CD4-positive, alpha-beta T cell (primary cell): ENCODE measurements at places on chromosomes 13 and 19. TPM values are rescaled to one million over a fixed set of nuclear protein-coding genes. Genes with fewer than 3 reads are reported as not detected.

GRCh38 chr19:1234955-1235380 lies 2.8 kb downstream of the CBARP start:
- no peak overlapping the region for H3K27ac ChIP-seq
- peaks cover 31% of the 10 kb centered on the region for H3K4me1 ChIP-seq
- no peaks in the 10 kb centered on the region for H3K36me3 ChIP-seq
- no peak overlapping the region for H3K4me3 ChIP-seq
- DNase-seq, result no peak

DNA sequence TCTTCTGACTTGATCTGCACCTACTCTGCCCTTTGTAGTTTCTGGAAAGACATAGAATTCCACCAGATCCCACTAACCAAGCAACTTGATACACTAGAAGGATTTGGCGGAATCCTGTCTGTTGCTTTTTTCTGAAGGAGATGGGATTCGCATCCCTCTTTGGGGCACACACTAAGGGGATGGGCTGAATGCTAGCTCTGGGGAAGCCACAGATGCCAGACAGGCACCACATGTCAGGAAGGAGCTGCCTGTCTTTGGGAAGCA lies 52.1 kb downstream of the SERP2 start:
- no peak overlapping the region for H3K27ac ChIP-seq
- H3K4me1 ChIP-seq, result no peaks in the 10 kb centered on the region
- H3K4me3 ChIP-seq, result no peak overlapping the region
- no peaks in the 10 kb centered on the region for H3K27me3 ChIP-seq
- no peak for DNase-seq

GRCh38 chr13:42215578-42216421 lies 56.2 kb upstream of the AKAP11 start:
- H3K27me3 ChIP-seq, result no peaks in the 10 kb centered on the region
- no peaks in the 10 kb centered on the region for H3K4me1 ChIP-seq
- H3K4me3 ChIP-seq, result no peak overlapping the region

DNA sequence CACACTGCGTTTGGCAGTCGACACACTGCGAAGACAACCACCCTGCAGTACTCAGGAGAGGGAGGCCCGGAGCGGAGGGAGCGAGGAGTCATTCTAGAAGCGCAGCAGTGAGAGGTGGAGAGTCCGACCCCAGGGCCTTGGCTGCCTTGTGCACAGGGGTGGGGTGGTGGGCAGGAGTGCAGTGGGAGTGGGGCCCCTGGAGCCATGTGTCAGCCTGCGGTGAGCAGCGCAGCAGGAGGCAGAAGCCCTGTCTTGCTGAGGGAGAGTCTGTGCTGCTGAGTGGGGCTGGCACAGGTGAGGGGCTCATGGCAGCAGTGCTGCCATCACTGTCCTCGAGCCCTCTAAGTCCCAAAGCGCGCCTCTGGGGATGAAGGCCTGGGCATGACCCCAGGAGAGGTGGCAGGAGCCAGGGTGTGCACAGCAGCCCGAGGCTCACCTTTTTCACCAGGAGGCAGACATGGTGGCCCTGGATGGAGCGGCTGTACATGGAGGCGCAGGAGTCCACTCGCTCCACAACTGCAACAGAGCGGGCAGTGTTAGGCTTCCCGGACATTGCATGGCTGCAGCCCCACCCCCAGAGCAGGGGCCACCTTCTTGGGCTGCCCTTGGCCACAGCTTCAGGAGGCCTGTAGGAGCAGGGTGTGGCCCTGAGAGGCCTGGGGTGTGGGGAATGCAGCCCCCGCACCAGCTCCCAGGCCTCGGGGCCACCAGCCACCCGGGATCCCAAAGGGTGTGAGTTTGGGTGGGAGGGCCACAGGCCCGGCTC lies 11.7 kb downstream of the IZUMO4 start:
- peaks cover 11% of the 10 kb centered on the region for H3K4me1 ChIP-seq
- H3K27me3 ChIP-seq, result no peaks in the 10 kb centered on the region
- H3K27ac ChIP-seq, result no peak overlapping the region
- peaks cover 87% of the 10 kb centered on the region for H3K36me3 ChIP-seq

Gene PEAK3
- not detected for total RNA-seq

Gene ALOX5AP
- total RNA-seq, result 19.0 TPM

DNA sequence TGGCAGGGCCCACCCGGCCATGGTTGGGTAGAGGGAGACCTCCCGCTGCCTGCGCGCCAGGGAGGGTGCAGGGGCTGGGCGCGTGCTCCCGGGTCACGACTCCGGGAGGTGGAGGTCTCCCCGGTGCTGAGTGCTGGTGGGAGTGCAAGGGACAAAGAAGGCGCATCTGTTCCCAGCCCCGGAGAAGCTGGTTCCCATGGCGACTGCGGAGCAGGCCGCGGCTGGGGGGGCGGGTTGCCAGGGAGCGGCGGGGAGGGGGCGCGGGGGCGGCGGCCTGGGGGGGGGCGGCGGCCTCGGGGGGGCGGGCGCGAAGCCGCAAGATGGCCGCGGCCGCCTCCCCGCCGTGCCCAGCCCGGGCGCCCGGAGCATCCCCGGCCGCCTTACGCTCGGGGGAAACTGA lies 1.2 kb downstream of the CBARP start:
- no peak overlapping the region for H3K4me3 ChIP-seq
- no peak for DNase-seq
- peaks cover 45% of the 10 kb centered on the region for H3K4me1 ChIP-seq
- no peaks in the 10 kb centered on the region for H3K36me3 ChIP-seq
- no peak overlapping the region for H3K27ac ChIP-seq
- H3K27me3 ChIP-seq, result peaks cover 6% of the 10 kb centered on the region

GRCh38 chr19:19083413-19084178 lies 19.8 kb downstream of the SLC25A42 start:
- H3K27ac ChIP-seq, result no peak overlapping the region
- no peaks in the 10 kb centered on the region for H3K27me3 ChIP-seq
- DNase-seq, result no peak

DNA sequence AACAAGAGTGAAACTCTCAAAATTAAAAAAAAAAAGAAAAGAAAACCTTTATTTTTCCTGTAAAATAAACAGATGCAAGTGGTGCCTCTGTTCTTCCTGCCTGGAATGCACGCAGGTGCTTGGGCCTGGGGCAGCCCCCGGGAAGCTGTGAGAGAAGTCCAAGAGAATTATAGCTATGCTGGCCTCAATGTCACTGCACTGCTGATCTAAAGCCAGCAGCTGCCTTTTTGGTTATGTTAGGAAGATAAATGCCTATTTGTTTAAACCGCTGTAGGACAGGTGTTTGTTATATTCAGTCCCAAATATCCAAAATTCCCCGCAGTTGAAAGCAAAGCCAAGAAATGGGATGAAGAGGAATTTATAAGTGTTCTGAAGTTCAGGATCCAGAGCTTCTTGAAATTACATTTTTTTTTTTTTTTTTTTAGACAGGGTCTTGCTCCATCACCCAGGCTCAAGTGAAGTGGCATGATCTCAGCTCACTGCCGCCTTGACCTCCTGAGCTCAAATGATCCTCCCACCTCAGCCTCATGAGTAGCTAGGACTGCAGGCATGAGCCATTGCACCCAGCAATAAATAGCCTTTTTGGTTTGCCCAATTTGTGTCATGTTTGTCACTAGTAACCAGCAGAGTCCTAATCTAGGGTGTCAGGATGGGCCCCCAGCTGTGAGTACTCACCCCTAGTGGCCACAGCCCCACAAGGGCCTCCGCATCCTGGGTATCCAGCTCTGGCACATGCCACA lies 2.2 kb downstream of the RINL start:
- H3K27ac ChIP-seq, result no peak overlapping the region
- H3K4me1 ChIP-seq, result peaks cover 52% of the 10 kb centered on the region
- H3K36me3 ChIP-seq, result peaks cover 30% of the 10 kb centered on the region
- no peak overlapping the region for H3K4me3 ChIP-seq
- no peak for DNase-seq
- H3K27me3 ChIP-seq, result no peaks in the 10 kb centered on the region

DNA sequence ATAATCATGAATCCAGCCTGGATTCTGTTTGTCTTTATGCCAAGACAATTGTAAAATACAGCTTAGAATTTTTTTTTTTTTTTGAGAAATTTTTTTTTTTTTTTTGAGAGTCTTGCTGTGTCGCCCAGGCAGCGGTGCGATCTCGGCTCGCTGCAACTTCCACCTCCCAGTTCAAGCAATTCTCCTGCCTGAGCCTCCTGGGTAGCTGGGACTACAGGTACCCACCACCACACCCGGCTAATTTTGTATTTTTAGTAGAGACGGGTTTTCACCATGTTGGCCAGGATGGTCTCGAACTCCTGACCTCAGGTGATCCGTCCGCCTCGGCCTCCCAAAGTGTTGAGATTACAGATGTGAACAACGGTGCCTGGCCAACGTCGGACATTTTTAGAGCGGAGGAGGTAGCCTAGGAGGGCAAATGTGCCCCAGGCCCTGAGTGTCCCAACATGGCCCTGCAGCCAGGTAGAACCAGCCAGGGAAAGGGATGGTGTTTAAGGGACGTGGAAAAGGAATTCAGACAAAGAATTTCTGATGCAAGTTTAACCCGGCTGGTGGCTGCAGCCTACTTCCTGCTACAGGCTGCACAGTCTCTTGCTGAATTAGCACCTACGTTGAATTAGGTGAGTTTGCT lies 89.8 kb downstream of the GNG7 start:
- DNase-seq, result no peak
- peaks cover 55% of the 10 kb centered on the region for H3K4me1 ChIP-seq
- H3K27ac ChIP-seq, result no peak overlapping the region
- no peak overlapping the region for H3K4me3 ChIP-seq

- no peaks in the 10 kb centered on the region for H3K36me3 ChIP-seq
- H3K27me3 ChIP-seq, result no peaks in the 10 kb centered on the region
- no peak for DNase-seq
- H3K4me1 ChIP-seq, result peaks cover 7% of the 10 kb centered on the region
- H3K27ac ChIP-seq, result no peak overlapping the region
- H3K4me3 ChIP-seq, result no peak overlapping the region
Measured at GRCh38 chr13:94234738-94235137, 244.7 kb downstream of the DCT start.

Gene ZNF285
- total RNA-seq, result 0.16 TPM

Gene NUCB1
- 73.7 TPM for total RNA-seq

DNA sequence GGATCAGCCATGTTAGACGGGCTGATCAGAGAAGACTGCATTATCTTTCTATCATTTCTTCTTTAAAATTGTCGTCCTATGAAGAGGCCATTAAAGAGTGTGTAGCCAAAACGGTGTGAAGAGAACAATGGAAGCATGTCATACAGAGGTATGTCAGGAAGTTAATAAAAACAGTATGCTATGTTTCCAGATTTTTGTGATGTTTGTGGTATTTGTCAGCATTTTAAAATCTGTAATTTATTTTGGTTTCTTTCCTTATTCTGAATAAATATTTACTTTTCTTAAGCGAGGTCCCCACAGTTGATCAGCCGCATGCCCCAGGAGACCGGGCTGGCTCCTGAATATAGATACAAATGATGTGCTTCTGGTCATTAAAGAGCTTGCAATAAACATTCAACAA lies 142.9 kb upstream of the SERP2 start:
- H3K4me3 ChIP-seq, result no peak overlapping the region
- H3K27me3 ChIP-seq, result no peaks in the 10 kb centered on the region
- H3K36me3 ChIP-seq, result no peaks in the 10 kb centered on the region
- no peak for DNase-seq
- no peaks in the 10 kb centered on the region for H3K4me1 ChIP-seq
- no peak overlapping the region for H3K27ac ChIP-seq

Gene GNA15
- total RNA-seq, result 14.9 TPM

- H3K36me3 ChIP-seq, result no peaks in the 10 kb centered on the region
- no peak for DNase-seq
- H3K27me3 ChIP-seq, result no peaks in the 10 kb centered on the region
- no peak overlapping the region for H3K4me3 ChIP-seq
- H3K4me1 ChIP-seq, result no peaks in the 10 kb centered on the region
- H3K27ac ChIP-seq, result no peak overlapping the region
Measured at GRCh38 chr13:75946536-75947284, 310.6 kb downstream of the LMO7 start.

DNA sequence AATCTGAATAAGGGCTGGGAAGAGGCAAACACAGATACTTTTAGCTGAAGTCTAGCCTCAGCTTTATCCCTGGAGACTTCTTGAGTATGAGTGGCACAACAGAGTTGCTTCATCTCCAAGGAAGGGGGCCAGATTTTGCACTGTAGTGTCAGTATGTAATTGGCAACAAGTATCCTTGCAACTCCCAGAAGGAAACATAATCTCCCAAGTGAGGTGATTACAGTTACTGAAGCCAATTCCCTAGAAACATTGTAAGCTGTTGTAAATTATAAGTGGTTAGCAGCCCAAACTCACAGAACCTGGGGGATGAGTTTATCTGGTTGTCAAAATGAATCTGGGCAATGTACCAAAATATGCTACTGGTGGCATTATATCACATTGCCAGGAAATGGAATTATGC lies 2065.7 kb upstream of the PCDH20 start:
- no peaks in the 10 kb centered on the region for H3K4me1 ChIP-seq
- no peak overlapping the region for H3K27ac ChIP-seq
- H3K27me3 ChIP-seq, result no peaks in the 10 kb centered on the region
- H3K4me3 ChIP-seq, result no peak overlapping the region
- H3K36me3 ChIP-seq, result no peaks in the 10 kb centered on the region
- DNase-seq, result no peak

Gene NCAN
- not detected for total RNA-seq

DNA sequence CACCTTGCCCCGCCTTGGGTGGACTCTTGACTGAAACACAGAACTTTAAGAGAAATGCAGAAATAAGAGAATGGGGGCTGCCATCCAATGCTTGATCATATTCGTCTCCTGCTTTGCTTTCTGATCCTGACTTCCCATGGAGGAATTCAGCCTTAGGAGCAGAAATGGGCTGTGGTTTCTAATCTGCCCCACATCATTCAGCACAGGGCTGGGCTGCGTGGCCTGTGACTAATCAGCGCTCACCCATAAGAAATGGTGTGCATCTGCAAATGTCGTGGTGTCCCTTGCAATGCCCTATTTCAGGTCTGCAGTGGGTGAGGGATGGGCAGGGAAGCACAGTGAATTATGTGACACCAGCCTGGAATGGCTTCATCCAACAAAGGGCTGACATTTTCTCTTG lies 60.7 kb upstream of the URI1 start:
- DNase-seq, result no peak
- H3K4me3 ChIP-seq, result no peak overlapping the region
- no peak overlapping the region for H3K27ac ChIP-seq
- H3K4me1 ChIP-seq, result no peaks in the 10 kb centered on the region
- H3K36me3 ChIP-seq, result no peaks in the 10 kb centered on the region

DNA sequence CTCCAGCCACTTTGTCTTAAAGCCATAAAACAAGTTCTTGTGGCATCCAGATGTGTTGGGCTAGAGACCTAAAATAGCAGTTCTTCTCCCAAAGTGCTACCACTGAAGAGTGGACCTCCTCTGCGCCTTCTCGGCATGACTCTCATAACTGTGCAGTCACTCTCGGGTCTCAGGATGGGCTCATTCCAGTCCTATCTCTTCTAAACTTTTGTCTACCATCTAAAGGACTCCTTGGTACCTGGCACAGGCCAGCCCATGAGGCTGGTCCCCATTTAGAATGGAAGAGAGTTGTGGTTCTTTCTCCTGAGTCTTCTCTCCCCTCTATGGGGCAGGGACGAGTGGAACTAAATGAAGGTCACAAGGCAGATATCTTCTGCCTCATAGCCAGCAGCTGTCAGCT lies 272.0 kb upstream of the TMTC4 start:
- H3K27me3 ChIP-seq, result no peaks in the 10 kb centered on the region
- no peak overlapping the region for H3K27ac ChIP-seq
- H3K36me3 ChIP-seq, result no peaks in the 10 kb centered on the region
- no peak for DNase-seq
- H3K4me3 ChIP-seq, result no peak overlapping the region
- no peaks in the 10 kb centered on the region for H3K4me1 ChIP-seq
